ENCODE measurements at places on chromosomes 6 and 20.

DNA sequence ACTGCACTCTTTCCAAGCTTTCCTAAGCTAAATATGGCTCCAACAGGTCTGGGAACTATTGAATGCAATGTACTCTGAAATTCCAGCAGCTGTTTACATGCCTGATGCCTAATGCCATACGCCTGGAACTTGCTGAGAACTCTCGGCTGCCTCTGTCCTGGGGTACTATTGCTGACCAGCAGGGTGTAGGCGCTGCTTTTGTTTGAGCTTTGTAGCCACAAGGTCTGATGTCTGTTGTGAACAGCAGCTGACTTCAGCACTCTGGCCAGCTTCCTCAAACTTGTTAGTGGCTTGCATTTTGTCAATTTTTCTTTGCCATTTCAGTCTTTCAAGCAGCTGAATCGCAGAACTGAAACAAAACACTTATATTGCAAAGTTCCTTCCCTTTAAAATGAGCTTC is 26.7 kb downstream of the SAYSD1 start:
- H3K36me3 ChIP-seq = no peaks in the 10 kb centered on the region
- no peaks in the 10 kb centered on the region for H3K4me1 ChIP-seq
- peak; percentile 36 for DNase-seq
- no peak overlapping the region for H3K4me3 ChIP-seq
- no peak overlapping the region for H3K27ac ChIP-seq
- peaks cover 19% of the 10 kb centered on the region for H3K27me3 ChIP-seq

- H3K4me1 ChIP-seq = no peaks in the 10 kb centered on the region
- no peak overlapping the region for H3K27ac ChIP-seq
- no peaks in the 10 kb centered on the region for H3K27me3 ChIP-seq
- no peak overlapping the region for H3K4me3 ChIP-seq
- peaks cover 94% of the 10 kb centered on the region for H3K36me3 ChIP-seq
- DNase-seq = no peak
These were observed 16.5 kb downstream of the SNHG17 start for GRCh38 chr20:38418509-38419204.

- H3K36me3 ChIP-seq = no peaks in the 10 kb centered on the region
- no peak overlapping the region for H3K27ac ChIP-seq
- H3K27me3 ChIP-seq = no peaks in the 10 kb centered on the region
- H3K4me1 ChIP-seq = no peaks in the 10 kb centered on the region
- DNase-seq = no peak
These were observed 190.0 kb downstream of the C6orf118 start for GRCh38 chr6:165119231-165120020.

DNA sequence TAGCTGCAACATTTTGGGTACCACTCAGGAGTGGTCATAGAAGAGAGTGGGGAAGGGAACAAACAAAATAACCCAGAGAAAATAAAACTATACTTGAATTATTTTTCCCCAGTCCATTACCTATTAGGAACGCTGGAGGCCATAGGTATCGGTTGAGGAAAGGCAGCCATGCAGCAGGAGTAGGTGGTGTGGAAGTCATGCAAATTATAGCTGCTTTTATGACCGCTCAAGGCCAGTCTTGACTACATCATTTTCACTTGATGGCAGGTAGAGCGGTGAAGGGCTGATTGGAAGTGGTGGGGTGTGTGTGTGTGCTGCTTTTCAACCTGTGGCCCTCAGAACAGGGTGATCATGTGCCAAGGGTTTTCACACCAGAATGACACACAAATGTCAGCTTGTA is 36.5 kb upstream of the KIF13A start:
- H3K27ac ChIP-seq = no peak overlapping the region
- DNase-seq = no peak
- H3K4me3 ChIP-seq = no peak overlapping the region

DNA sequence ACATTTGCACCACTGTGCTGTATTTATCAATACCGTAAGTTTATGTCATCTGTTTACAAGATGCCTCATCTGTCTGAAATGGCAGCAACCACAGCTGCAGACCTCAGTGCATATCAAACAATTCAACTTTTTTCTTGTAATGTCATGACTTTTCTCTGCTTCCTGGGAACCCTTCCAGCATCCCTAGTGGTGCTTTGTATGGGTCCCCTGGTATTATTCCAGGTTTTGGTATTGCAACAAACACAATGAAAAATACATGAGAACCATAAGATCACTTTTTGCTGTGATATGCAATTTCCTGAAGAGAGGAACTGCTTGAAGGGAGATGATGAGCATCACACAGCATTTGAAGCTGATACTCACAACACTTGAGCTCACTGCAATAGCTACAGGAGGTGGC is 12.0 kb upstream of the TXNDC5 start:
- no peak overlapping the region for H3K27ac ChIP-seq
- no peaks in the 10 kb centered on the region for H3K4me1 ChIP-seq
